ENCODE measurements at places on chromosomes 1 and 21.
A peak's percentile ranks its signal among the peaks of the same experiment; 100 is the strongest.

DNA sequence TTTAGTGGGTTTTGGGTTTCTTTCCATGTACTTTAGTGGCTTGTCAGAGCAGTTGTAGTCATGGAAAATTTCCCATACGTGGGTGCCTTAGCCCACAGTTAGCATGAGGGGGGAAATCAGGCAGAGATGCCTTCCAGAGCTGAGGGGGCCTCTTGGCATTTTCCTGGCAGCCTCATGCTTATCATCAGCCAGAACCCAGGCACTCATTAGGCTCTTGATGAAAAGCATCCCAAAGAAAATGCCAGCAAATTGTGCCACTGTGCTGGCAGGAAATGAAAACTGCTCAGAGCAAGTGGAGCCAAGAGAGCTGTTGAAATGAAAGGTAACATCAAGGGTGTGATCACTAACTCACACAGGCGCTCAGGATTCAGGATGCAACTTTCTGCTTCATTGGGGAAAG lies 128.0 kb downstream of the TNNI3K start:
- no peak for DNase-seq

GRCh38 chr1:39354572-39354971 lies 136.9 kb upstream of the BMP8A start:
- no peak for DNase-seq

GRCh38 chr1:217021400-217021799 lies 298.2 kb upstream of the ESRRG start:
- DNase-seq, result no peak

DNA sequence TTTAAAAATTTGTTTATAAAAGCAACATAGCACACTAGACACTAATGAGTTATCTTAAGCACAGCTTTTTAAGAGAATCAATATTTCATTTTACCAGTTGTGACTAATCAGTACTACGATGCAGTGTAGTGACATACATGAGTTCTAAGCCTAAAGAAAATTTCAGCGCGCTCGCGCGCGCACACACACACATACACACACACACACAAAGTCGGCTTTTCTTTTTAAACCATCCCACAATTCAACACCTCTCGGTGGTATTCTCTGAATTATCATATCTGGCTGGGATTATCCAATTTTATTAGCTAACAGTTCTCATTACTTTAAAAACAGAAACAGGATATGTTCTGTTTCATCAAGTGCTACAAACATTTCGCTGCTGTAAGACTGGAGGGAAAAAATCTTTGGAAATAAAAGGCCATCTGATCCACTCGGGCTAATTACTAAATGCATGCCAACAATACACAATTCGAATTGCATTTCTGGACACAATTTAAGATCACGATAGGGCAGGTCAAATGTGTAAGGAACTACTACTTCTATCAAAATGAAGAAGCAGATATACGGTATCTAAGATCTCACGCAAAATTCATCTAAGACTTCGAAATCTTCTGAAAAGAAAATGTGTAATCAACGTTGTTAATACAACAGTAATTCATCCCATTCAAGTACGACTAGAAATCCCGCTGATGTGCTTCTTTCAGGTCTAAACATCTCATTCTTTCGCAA lies 1.2 kb downstream of the TUT4 start:
- no peak for DNase-seq

- DNase-seq, result no peak
These were observed 21.2 kb downstream of the CD1E start for GRCh38 chr1:158374860-158375259.

DNA sequence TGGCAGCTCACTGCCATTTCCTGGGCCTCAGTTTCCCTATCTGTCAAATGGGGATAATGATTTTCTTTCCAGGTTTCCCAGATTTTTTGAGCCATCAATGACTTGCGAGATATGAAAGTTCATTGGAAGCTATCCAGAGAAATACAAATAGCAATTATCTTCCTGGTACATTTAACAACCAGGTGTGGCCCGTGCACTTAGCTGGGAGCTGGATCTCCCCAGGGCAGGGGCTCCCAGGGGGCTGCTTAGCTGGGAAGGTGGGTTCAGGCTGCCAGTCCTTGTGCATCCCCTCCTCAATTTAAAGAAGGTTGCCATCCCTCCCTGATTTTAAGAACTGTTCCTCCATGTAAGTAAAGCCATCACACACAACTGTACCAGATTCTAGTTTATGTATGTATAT lies 3.6 kb upstream of the TMEM54 start:
- DNase-seq, result no peak

DNA sequence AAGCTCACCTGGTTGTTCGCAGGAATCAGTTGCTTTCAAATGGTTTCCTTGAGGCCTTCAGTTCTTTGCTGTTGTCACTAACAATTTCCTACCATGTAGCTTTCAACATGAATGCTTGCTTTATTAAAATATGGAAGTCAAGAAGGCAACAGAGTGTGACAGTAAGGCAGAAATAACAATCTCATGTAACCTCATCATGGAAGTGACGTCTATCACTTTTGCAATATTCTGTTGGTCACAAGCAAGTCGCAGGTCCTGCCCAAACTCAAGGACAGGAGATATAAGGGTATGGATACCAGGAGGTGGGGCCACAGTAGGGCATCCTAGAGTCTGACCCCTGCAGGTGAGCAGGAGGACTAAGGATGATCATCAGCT lies 296.8 kb upstream of the ZP4 start:
- no peak for DNase-seq

- DNase-seq, result peak; percentile 86
These were observed at the start of gene FHL3 for GRCh38 chr1:38005195-38006007. Gene FHL3, minus strand, starts transcription at chr1:38005514. Its CDS starts 6,102 bp downstream, at chr1:37999412.

GRCh38 chr1:42403880-42404400 lies 23.3 kb downstream of the RIMKLA start:
- DNase-seq, result no peak

DNA sequence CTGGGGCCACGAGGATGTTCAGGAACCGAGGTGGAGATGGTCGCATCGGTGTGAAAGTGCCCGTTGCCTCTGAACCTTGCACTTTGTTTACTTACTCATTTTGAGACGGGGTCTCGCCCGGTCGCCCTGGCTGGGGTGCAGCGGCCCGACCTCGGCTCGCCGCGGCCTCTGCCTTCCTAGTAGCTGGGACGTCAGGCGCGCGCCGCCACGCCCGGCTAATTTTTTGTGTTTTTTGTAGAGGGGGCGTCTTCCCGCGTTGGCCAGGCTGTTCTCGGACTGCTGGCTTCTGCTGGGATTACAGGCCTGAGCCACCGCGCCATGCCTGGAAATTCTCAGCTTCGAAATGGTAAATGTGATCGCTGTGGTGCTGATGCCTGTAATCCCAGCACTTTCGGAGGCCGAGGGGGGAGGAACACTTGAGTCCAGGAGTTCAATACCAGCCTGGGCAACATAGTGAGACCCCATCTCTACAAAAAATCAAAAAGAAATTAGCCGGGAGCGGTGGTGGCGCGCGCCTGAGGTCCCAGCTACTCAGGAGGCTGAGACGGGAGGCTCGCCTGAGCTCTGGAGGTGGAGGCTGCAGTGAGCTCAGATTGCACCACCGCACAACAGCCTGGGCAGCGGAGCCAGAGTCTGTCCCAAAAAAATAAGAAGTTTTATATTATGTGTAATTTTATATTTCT lies 684 bp upstream of the MRPL20 start:
- DNase-seq, result peak; percentile 16

DNA sequence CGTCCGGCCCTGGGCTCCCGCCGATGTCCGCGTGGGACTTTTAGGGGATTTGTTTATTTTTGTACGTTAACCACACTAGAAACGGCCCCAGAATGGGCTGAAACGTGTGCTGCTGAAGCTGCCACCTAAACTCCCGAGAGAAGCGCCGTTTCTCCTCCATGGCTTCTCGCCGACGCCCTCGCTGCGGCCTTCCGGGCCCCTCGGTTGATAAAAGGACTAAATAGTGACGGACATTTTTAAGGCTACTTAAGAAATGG lies 678 bp upstream of the PTTG1IP start:
- DNase-seq, result no peak

DNA sequence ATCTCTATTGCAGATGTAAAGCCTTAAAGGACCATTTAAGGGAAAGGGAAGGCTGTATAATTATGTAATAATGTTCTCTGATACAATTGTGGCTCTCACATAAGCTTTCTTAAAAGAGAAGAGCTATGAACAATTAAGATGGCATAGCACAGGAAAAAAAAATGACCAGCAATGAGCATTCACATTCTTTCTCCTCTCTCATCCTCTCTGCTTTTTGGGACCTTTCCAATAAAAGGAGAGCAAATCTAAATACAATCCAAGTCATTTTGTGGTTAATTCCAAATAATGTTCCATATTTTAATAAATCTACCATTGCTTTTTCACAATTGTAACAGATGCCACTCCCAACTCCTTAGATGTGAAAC lies 23.5 kb downstream of the SMYD3 start:
- DNase-seq, result no peak

DNA sequence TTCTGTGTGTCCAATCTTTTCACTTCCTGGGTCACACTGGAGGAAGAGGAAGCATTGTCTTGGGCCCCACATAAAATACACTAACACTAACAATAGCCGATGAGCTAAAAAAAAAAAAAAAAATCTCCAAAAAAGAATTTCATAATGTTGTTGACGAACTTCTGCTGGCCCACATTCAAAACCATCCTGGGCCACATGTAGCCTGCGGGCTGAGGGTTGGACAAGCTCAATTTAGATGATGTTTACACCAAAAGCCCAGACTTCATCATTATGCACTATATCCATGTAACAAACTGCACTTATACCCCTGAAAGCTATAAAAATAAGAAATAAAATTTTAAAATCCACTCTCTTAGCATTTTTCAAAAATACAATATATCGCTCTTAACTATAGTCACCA lies 187.8 kb upstream of the PTBP2 start:
- no peak for DNase-seq

DNA sequence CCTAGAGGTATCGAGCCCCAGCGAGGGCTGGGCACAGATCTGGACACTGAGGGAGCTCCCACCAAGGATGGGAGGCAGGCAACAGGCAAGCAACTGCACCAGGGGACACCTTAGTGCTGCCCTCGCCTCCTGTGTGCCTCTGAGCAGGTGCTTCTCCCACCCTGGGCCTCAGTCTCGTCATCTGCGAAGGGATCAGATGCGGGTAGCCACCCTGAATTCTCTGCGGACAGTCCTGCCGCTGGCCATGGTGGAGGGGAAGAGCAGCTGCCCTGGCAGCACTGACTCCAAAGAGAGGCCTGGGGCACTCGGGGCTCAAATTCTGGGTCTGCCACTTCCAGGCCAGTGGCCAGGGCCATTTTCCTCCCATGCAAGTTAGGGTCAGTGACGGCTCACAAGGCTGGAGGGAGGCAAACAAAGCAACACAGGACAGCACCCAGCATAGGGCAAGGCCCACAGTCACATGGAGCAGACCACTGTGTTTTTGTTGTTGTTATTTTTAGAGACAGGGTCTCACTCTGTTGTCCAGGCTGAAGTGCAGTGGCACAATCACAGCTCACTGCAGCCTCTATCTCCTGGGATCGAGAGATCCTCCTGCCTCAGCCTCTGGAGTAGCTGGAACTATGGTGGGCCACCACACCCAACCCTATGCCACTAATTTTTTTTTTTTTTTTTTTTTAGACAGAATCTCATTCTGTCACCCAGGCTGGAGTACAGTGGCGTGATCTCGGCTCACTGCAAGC lies 7.1 kb upstream of the SDC3 start:
- DNase-seq, result no peak

DNA sequence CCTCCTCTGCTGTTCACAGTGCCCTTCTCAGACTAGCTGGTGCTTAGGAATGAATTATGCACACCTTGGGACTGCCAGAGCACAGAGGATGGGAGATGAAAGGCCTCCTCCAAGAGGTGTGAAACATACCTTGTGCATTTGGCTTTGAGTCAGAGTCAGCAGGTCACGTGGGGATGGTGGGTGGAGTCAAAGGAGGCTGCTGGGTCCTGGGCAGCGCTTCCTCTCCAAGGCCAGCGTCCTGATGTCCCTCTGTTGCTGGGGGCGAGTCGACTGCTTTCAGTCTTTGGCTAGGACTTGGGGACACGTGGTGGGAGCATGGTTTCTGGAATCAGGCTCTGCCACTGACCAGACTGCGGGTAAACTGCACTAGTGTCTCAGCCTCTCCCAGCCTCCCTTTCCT lies 91.2 kb downstream of the AJAP1 start:
- DNase-seq, result peak; percentile 50

DNA sequence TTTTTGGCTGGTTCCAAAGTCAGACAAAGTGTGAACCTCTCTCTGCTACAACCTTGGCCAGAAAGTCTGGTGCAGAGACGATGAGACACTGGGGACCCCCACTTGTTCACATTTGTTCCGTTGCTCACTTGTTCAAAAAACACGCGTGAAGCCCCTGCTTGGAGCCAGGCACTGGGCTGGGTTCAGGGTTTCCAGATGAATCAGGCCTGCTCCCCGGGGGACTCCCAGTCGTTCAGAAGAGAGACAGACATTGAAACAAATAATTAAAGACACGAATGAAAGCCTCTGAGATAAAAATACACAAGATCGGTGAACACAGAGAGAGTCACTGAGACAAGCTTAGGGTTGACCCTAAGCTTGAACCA lies 101.5 kb upstream of the RUNX3 start:
- DNase-seq, result no peak

GRCh38 chr1:219279017-219279770 lies 105.5 kb downstream of the LYPLAL1 start:
- no peak for DNase-seq

GRCh38 chr1:231428377-231428776 lies 6.3 kb upstream of the EGLN1 start:
- no peak for DNase-seq

DNA sequence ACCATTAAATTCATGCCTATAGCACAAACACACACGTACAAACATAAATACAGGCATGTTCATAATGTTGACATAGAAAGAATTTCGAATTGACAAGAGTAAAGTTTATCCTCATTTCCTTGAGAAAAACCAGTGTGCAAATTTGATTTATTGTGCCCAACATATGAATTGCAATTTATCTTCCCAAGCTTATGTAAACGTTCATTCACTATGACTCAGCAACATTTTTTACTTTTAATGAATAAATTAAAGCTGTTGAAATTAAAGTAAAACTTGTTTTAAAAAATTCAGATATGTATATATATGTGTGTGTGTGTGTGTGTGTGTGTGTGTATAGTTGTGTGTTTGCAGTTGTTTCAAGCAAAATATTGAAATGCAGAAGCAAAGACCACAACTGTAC lies 1067.9 kb downstream of the BRINP3 start:
- no peak for DNase-seq

DNA sequence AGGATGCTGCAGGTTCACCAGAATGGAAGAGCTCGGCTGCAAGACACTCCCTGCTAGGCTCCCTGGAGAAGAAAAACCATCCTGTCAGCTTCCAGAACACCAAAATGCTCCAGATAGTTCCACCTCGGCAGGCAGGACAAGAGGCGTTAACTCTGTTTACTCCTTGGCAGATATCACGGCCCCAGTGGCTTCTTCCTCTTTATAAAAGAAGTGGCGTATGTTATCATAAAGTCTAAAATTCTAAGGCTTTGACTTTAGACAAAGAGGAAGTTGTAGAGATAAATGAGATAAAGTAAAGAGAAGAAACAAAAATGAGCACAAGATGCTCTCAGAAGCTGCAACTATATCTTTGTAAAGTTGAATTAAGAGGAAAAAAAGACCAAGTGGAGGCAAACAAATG lies 24.3 kb upstream of the MTF1 start:
- DNase-seq, result no peak

DNA sequence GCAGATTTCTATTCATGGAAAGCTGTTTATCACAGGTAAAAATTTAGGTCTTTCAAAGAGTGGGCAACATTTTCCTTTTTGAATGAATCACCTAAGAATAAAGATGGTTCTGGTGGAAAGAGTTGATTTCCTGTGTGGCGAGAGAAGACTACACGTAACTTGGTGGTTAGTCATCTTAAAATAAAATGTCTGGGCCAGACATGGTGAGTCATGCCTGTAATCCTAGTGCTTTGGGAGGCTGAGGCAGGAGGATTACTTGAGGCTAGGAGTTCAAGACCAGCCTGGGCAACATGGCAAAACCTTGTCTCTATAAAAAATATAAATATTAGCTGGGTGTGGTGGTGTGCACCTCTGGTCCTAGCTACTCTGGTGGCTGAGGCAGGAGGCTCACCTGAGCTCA lies 65.7 kb downstream of the DISP1 start:
- DNase-seq, result no peak

Data from iPS-NIHi11 (cell line).